Stromal cell of bone marrow (primary cell): ENCODE measurements at places on chromosomes 6 and 20.

GRCh38 chr6:131954775-131955107, 3.6 kb upstream of the CCN2 start:
- peak; percentile 80 for DNase-seq

DNA sequence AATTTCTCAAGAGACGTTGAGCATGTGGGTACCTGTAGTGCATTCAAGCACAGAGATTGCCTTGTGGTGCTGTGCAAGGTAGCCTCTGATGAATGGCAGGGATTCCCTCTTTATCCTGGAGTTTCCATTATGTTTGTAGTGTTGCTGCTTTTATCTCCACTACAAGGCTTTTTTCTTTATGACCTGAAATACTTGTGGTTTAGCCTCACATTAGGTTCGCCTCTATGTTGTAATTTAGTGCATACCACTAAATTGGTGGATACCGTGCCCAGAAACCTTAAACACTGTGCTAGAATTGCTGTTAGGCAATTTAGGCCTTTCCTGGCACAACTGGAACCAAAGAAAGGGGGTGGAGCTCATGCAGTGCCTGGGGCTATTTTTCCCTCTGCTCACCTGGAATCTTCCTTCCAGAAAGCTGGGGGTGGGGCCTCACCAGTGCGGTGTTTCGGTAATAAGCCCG, 76.8 kb downstream of the NCOA7 start:
- DNase-seq, result no peak

DNA sequence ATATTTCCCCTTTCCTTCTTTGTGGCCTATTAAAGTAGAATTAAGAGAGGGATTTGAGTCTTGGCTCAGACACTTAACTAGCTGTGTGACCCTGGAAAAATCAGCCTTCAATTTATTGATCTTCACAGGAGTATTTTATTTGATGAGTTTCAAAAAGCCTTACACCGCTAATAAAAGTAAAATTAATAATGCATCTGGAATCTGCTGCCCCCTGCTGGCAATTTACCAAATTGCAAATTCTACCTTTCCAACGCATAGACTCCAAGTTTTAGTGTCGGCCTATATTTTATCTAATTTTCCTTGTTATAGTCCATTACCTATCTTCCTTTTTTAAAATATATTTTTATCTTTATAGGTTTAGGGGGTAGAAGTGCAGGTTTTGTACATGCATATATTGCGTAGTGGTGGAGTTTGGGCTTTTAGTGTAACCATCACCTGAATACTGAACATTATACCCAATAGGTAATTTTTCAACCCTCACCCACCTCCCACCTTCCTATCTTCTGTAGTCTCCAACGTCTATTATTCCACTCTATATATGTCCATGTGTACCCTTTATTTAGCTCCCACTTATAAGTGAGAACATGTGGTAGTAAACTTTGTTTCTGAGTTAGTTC, 46.3 kb downstream of the GOPC start:
- peak; percentile 17 for DNase-seq

DNA sequence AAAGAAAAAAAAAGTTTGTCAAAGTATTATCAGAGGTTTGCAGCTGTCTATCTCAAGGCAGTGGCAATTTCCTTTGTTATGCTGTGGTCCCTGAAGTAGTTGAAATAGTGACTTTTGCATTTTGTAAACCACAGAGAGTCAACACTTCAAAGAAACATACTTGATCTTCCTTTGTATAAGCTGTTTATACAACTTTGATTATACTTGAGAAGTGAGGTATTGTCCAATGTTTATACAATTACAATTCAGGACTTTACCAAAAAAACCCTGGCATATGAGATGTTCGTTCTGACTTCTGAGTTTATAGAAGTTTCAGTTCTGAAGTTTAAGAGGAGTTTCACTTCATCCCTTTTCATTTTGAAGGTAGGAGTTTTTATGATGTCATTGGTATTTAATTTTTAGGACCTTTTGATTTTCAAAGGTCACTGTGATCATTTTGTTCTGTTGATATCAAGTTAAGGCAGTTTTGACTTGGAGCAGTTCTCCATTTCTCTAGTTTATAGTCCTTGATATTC, 4.0 kb downstream of the STK4 start:
- DNase-seq, result no peak

GRCh38 chr6:158472447-158472846, 87.4 kb upstream of the TMEM181 start:
- no peak for DNase-seq
